ENCODE measurements at places on chromosomes 12 and 14.

- DNase-seq = no peak
Measured at GRCh38 chr12:47785887-47786661, 13.0 kb downstream of the SLC48A1 start.

DNA sequence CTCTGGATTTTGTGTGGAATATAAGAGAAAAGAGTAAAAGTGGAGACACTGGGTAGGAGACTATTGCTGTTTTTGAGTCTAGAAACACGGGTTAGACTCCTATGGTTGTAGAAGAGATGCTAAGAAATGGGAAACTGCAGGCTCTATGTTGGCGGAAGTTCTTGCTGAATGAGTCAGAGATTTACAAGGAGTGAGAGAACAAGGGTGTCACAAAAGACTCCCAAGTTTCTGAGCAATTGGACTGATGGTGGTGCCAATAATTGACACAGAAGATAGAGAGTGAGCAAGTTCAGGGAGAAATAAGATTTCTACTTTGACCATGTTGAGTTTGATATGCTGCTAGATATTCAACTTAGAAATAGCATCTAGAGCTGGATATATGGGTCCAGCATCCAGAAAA is 2.6 kb upstream of the PRKD1 start:
- no peak for DNase-seq

- DNase-seq = no peak
Measured at GRCh38 chr12:114841557-114842251, 157.7 kb upstream of the TBX3 start.

DNA sequence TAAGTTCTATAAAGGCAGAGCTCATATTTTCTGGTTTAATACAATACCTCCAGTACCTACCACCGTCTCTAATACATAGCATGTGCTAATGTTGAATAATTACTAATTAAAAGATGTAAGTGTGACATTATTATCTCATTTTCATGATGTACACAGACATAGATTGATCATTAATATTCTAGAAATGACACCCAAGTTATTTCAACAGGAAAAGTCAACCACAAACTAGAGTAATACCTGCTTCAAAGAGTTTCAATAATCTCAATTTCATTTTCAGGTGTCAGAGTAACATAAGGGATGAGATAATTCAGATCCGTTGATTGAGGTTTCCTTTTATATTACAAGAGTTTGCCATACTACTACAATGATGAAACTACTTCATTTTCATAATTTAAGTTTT is 388.9 kb downstream of the SOX5 start:
- no peak for DNase-seq

DNA sequence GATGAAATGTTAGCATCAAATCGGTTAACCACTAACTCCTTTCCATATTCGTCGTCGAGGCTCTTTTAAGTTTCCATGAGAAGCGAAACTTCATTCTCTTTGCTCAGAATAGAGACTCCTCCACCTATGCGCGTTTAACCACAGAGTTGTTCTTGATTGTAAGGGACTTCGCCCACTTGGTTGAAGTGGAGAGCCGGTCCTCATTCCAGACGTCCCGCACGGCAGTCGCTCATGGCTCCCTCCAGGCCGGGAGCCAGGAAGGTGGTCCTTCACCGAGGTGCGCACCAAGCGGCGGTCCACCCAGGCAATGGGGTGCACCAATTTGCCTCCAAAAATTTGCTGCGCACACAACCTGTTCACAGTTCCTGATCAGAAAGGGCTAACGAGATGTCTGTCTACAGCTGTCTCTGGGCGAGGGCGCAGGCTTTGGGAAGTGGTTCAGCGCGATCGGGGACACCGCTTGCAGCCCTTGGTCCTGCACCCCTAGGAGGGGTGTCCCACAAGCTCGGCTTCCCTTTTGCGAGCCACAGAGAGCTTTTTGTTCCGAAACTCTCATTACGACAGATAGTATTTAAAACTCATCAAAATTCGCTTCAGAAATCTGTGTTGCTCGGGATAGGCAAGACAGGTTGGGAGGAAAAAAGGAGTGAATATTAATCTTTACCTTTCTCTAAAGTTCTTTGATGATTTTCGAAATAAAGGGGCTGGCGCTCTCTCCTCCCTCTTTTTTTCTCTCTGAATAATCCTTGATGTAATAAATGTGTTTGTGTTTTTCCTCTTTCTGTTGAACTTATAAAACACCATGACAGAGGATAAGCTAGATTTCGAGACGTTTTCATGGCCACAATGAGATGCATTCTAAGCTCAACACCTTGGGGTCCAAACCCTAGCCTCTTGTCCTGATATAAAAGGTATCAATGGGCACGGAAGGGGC is 6.4 kb upstream of the ALX1 start:
- no peak for DNase-seq

DNA sequence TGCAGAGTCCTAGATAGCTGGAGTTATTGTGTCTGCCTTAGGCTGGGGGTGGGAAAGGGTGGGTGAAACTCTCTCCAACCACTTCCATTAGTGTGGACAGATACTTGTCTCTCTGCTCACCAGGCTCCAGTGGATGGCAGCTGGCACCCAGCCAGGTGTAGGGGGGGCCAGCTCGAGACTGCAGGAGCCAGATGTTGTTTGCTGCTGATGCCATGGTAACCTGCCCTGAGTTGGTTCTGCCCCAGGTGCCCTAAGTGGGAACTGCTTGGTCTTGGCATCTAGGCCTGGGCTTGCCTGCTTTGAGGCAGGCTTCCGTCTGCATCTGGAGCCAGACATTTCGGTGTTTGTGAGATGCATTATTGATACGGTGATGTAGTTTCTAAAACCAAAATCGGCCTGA is 82.2 kb downstream of the ADCK1 start:
- no peak for DNase-seq

GRCh38 chr14:51657762-51658161 is 6.1 kb downstream of the FRMD6 start:
- no peak for DNase-seq

DNA sequence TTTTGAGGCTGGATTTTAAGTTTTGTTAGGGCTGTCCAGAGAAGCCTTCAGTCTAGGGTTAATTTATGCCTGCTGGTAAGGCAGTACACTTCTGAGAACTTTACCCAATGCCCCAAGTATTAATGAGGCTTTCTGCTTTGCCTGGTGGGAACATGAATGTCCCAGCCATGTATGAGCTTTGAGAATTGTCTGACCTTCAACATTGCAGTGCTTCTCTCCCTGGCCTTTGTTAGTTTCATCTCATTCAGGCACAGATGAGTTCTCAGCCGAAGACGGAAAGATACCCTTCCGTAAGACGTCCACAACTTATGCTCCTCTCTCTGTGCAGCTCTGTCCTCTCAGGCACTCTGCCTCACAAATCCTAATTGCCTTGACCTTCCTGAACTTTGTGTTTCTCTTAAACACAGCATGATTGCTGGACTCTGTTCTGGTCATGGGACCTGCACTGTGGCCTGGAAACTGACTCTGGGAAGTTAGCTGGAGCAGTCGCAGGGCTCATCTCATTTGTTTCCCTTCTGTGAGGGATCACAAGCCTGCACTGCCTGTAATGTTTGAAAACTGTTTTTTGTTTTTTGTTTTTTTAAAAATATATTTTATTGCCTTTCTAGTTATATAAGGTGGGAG is 15.7 kb downstream of the CHPT1 start:
- DNase-seq = no peak

DNA sequence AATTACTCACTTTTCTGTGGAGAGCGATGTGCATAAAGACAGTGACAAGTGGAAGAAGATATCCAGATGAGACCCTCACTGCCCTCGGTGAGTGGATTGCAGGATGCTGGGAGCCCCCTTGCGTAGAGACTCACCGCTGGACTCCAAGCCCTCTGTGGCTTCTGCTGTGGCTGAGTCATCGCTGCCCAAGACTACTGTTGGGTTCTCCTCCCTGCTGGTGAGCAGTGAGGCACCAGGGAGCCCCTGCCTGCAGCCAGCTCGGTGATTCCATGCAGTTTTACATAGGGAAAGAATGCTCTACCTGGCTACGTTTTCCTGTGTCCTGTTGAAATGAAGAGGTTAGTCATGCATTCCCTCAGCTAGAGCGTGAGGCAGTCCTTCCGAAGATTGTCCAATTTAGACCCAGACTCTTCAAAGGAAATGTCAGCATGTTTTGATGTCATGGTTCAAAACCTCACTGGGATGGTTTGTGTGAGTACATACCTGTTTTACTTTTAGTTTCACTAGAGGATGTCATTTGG is 28.2 kb downstream of the TRAF3 start:
- DNase-seq = no peak

DNA sequence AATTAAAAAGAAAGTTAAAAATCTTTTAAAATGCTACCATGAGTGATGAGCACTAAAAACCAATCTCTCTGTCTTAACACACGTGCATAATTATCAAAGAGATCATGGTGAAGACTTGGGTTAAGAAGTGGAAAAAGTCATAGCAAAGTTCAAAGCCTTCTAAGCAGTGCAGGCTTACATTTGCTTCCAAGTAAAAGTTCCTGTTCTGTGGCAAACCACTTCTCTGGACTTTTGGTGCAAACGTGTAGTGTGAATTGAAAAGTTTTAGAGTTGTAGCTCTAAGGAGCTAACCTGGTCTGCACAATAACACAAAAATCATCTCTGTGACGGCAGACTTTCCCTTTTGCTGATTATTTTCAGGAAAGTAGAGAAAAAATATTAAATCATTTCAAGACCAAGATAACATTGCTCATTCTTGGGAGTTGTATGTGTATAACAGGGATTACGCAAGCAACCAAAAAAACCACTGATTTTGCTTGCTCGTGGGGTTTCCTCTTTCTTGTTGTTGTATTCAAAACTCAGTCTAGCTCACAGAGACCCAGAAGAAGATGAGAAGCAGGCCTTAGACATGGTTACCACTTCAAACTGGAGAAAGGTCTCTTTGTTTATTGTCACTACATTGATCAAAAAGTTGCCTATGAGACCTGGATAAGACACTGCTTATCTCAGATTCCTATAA is 2.3 kb upstream of the GLIPR1 start:
- DNase-seq = no peak

GRCh38 chr12:129886541-129886940 is 17.3 kb downstream of the TMEM132D start:
- no peak for DNase-seq

DNA sequence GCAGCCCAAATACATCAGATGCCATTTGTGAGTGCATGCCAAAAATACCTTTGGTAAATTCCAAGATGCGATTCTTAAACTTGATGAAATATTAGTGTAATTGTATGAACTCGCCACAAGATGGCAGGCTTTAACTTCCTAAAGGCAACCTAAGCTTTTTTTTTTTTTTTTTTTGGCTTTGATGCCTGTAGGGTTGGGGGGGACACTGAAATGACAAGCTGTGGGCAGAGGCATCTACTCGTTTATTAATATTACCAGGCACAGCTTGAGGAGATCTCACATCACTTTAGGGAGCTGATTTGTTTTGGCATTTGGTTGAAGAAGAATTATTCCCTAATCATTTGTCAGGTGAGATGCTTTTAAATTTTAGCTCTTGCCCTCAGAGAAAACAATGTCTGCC is 126.7 kb upstream of the CCDC196 start:
- DNase-seq = no peak

GRCh38 chr12:30977124-30977523 is 50.6 kb downstream of the TSPAN11 start:
- no peak for DNase-seq

DNA sequence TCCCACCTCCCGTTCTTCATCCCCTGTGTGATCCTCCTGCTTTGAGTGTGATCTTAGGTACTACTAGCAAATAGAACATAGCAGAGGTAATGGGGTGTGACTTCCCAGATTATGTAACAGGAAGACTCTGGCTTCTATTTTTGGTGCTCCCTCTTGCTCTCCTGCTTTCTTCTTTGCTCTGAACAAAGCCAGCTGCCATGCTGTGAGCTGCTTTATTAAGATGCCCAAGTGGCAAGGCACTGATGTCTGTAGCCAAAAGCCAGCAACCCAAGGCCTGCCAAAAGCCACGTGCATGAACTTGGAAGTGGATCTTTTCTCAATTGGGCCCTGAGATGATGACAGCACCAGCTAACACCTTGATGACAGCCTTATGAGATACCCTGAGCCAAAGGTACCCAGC is 5.8 kb upstream of the MFAP5 start:
- no peak for DNase-seq

DNA sequence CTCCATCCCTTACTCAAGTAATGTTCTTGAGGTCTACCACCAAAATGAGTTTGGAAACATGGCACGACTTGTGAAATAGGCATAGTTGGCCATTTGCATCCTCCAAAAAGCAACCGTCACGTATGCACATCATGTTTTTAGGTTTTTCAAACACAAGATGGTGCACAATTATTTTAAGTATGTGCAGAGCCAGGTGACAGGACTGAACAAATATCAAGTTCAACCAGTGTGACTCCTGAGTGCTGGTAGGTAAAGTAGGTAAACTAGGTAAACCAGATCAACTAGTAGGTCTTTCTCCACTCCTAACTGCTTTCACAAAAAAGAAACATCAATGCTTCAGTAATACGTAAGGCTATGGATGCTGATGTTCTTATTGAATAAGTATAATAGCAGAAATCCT is 39.1 kb downstream of the FGD6 start:
- no peak for DNase-seq

DNA sequence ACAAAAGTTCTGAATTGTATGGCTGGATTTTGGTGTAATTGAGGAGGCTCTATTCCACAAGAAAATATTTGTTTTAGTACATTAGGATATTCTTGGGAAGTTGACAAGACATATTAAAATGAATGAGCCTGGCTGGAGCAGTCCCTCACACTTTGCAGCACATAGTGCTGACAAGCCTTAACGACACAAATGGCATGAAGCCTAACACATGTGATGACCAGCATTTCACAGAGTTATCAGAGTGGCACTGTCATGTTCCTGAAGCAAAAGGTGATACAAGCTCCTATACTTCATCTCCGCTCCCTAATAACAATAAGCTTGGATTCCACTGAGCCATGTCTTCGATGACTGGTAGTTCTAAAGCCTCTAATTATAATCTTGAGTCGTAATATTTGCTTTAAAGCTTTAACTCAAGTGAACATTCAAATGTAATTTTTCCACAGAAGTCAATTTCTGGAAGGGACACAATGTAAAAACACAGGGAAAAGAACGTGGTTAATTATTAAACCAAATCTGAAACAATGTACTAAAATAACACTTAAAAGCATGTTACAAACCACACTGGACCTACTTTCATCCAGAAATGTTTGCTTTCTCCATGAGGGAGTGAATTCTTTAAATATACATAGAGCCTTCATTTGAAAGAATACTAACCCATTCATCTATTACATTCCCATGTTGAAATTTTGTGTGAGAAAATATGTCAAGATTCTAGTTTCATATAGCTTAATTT is 49.6 kb downstream of the GRIP1 start:
- DNase-seq = no peak

DNA sequence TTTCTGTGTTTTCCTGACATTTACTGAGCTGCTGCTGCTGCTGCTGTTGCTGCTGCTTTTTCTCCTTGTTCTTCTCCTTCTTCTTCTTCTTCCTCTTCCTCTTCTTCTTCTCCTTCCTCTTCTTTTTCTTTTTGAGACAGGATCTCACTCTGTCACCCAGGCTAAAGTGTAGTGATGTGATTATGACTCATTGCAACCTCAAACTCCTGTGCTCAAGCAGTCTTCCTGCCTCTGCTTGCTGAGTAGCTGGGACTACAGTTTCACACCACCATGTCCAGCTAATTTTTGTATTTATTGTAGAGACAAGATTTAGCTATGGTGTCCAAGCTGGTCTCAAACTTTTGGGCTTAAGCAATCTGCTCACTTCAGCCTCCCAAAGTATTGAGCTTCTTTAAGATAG is 95.8 kb downstream of the TMTC3 start:
- DNase-seq = no peak

- no peak for DNase-seq
Measured at GRCh38 chr12:45547822-45548221, 181.7 kb upstream of the ARID2 start.
